Left ventricle myocardium inferior (tissue), 1 donor: ENCODE measurements at places on chromosomes 11 and 22.

DNA sequence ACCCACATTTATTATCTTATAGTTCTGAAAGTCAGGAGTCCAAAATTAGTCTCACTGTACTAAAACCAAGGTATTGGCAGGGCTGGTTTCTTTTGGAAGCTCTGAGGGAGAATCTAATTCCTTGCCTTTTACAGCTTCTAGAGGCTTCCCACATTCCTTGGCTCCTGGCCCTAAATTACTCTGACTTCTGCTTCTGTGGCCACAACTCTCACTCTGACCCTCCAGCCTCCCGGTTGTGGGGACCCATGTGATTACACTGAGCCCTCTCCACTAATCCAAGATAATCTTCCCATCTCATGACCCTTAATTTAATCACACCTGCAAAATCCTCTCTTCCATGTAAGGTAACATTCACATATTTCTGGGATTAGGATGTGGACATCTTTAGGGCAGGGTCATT lies 110.9 kb downstream of the ARL14EP start:
- no peak for DNase-seq

- no peak for DNase-seq
Observed at GRCh38 chr11:96145163-96145585, 197.8 kb downstream of the MAML2 start.

GRCh38 chr11:76282811-76283595 lies 76.7 kb upstream of the WNT11 start:
- no peak for DNase-seq

- no peak for DNase-seq
Observed at GRCh38 chr11:99766811-99767210, 746.1 kb downstream of the CNTN5 start.

- DNase-seq, result peak; percentile 31
Observed at GRCh38 chr11:27234043-27234668, 128.9 kb downstream of the CCDC34 start.

- no peak for DNase-seq
Observed at GRCh38 chr22:36663561-36663960, 40.0 kb downstream of the CACNG2 start.

DNA sequence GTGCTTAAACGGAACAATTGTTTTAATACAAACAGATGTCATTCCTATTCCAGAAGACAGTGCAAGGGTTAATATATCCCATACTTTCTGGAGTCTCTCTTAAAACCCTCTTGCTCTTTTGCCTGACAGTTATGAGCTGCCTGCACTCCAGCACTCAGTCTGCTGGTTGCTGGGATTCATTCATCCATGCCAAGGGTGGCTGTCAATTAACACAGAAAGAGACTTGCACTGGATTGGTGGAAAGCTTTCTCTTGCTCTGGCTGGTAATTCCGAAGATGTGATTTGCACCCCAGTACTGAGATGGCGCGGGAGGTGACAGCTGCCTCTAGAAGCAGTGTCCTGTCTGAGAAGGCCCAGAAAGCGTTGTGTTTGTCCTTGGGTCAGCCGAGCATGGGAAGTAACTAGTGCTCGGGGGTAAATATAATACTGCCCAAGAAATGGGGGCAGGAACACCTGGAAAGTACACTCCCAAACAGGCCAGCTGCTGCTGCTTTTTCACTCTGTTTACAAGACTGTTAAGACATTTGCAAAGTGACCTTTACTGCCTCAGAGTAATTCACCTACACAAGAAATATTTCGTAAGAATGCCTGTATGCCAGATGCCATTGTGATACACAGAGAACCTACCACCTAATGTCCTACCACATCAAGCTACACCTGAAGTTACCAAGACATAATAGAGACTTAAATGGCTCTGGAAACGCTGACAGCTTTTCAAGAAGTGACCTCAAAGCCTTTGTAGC lies 20.5 kb downstream of the SCUBE2 start:
- DNase-seq, result no peak

- DNase-seq, result no peak
Observed at GRCh38 chr11:11230087-11230486, 123.0 kb downstream of the CSNK2A3 start.

GRCh38 chr22:46974077-46974476 lies 211.6 kb downstream of the TBC1D22A start:
- DNase-seq, result no peak

GRCh38 chr22:37021710-37022482 lies 2.4 kb downstream of the MPST start:
- DNase-seq, result peak; percentile 32

DNA sequence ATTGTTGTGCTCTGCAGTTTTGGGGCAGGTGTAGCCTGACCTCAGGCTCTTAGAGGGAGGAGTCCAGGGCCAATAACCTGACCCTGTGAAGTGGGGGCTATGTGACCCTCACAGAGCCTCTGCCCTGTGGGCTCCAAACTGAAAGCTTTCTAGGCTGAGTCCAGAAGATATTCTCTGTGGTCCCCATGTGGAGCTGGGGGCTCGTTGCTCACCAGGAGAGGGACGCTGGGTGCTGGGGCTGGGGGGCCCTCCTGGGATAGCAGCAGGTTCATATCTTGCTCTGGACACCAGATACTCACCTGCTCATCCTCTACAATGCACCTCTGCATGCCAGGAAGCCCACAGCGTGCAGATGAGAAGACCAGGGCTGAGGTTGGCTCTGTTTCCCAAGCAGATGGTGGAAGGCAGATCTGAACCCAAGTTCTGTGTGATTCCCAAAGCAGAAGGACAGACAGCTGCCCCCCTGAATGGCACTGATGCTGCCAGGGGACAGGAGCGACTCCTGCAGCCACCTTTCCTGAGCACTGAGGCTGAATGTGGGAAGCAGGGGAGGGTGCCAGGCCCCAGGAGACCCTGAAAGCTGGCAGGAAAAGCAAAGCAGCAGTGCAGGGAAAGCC lies 1022.0 kb downstream of the TBC1D22A start:
- no peak for DNase-seq

GRCh38 chr11:27300974-27301373 lies 62.0 kb downstream of the CCDC34 start:
- DNase-seq, result no peak

GRCh38 chr11:94132823-94133408 lies 4.3 kb downstream of the PANX1 start:
- DNase-seq, result no peak

GRCh38 chr11:96303980-96304379 lies 39.0 kb downstream of the MAML2 start:
- no peak for DNase-seq

- DNase-seq, result no peak
Observed at GRCh38 chr11:73245461-73245860, 26.7 kb upstream of the P2RY6 start.

DNA sequence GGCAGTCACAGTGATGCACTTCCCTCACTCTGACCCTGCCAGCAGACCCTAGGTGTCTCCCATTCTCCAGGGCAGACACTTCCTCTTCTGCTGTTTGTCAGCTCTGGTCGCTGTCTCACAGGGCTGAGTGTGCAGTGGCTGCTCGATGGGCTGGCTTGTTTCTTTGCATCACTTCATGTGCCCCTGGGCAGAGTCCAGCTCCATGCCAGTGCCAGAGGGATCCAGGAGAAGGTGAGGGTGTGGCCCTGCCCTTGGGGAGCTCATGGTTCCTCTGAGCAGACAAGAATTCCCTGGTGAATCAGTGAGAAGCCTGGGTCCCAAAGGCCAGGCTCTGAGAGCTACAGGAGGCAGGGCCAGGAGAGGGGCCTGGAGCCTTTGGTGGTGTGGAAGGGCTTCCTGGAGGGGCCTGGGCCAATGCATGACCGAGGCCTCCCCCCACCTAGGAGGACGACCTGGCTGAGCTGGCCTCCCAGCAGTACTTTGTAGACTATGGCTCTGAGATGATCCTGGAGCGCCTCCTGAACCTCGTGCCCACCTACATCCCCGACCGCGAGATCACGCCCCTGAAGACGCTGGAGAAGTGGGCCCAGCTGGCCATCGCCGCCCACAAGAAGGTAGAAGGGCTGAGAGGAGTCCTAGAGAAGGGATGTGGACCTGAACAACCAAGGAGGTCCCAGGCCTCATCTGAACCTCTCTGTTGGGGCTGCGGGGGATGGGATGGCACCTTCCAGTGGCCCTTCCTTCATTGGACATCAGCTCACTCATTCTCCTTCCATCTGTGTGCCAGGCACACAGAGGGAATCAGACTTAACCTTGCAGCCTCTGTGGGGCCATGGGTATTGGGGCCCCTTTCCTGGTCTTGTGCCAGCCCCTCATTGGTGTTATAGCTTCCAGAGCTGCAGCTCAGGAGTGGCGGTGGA lies 66.1 kb downstream of the MYO7A start:
- DNase-seq, result no peak

GRCh38 chr11:636511-637332 lies at the start of gene DRD4:
Gene DRD4 (plus strand): TSS chr11:637269. CDS start chr11:637305, 36 bp downstream.
- DNase-seq, result no peak

DNA sequence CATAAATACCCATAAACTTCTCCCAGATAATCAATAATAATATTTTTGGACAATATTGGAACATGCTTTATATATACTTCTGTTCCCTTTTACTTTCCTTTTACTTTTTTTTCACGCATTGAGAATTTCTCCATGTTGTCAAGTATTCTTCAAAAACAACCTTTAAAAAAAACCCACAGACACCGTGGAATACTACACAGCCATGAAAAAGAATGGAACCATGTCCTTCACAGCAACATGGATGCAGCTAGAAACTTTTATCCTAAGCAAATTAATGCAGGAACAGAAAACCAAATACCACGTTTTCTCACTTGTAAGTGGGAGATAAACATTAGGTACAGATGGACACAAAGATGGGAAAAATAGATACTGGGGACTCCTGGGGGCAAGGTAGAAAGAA lies 854.7 kb downstream of the TBC1D22A start:
- DNase-seq, result no peak

- DNase-seq, result no peak
Observed at GRCh38 chr22:28175730-28176492, 256.9 kb upstream of the PITPNB start.

- DNase-seq, result no peak
Observed at GRCh38 chr22:48630433-48630754, 1197.3 kb downstream of the BRD1 start.

DNA sequence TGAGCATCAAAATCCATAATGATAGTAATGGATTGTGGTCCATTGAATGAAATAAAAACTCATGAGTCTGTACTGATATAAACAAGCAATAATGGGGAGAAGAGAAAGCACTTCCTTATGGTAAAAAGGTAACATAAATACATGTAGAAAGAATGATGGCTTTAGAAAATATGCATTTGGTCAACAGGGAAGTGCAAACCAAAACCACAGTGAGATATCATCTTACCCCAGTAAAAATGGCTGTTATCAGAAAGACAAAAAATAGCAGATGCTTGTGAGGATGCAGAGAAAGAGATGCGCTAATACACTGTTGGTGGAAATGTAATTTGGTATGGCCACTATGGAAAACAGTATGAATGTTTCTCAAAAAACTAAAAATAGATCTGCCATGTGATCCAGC lies 6.9 kb upstream of the MMP20 start:
- DNase-seq, result no peak

- no peak for DNase-seq
Observed at GRCh38 chr22:49011769-49012648, 815.7 kb downstream of the BRD1 start.

DNA sequence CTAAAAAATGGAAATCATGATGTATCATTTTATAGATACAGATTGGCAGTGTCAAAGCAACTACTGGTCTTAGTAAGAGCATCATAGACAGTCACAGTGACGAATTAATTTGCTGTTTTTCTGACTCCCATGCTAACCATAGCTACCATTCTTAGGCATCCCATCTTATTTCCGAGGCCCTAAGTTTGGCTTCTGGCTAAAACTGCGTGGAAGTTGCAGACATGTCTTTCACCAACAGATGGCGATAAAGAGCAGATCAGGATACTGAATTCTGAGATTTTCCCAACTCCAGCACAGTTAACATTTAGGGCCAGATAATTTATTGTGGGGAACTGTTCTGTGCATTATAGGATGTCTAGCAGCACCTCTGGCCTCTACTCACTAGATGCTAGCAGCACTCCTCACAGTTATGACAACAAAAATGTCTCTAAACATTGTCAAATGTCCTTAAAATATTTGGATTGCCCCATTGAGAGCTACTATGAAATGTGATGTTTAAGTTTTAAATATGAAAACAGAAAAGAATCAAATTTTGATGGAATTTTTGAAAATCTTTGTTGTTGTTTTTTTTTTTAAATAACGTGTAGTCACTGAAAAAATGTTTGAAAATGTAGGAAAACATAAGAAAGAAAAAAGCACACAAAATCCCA lies 16.3 kb downstream of the OR2AG2 start:
- DNase-seq, result no peak

GRCh38 chr22:24983151-24983550 lies 30.6 kb downstream of the KIAA1671 start:
- no peak for DNase-seq

DNA sequence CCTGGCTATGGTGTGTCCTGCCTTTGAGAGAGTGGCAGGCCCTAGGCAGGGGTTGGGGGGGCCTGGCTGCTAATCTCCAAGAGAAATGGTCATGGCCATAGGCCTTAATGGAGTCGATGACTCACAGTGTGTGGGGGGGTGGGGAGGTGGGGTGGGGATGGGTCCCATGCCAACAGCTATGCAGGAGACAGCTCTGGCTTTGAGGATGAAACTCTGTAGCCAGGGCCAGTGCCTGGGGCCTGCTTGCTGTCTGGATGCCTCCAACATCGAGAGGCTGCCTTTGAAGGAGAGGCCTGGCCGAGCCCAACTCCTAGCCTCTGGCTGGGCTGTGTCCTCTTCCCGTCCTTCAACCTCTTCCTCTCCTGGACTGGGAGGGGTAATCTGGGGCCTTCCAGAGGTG lies 23.9 kb upstream of the TSPAN18 start:
- no peak for DNase-seq

GRCh38 chr11:85266646-85267045 lies 360.5 kb downstream of the DLG2 start:
- no peak for DNase-seq

DNA sequence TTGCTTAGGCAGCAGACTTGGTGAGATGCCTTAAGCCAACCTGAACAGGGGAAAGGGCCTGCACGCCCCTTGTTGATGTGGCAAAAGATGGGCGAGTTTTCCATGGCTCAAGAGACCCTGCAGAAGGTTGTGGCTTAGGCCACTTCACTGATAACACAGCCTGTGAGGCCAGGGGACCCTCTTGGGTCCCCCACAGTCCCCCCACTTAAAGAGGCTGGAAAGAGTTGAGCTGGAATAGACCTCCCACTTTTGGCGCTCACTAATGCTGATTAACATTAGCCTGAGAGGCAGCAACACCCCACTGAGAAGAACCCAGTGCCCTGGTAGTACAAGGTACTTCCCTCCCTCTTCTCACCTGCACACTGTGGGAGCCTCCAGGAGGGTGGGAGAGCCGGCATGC lies 107.5 kb downstream of the TRIM29 start:
- DNase-seq, result no peak
